ENCODE measurements at places on chromosomes 16 and 17.

DNA sequence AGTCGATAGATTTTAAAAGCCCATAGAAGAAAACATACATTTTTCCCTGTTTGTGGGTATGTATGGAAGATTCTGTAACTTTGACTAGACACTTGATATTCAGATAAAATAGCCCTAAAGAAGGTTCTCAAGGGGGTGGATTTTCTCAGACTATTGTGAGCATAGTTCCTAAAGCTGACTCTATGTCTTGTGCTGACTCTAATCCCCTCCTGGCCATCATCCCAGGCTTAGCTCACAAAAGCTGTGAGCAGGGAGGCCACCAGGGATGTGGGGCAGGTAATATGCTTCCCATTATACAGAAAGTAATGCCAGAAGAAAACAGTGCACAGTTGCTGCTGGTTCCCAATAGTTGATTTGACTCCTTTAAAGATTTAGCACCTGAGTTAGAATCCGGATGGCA, 32.0 kb downstream of the CDH13 start:
- DNase-seq, result no peak

DNA sequence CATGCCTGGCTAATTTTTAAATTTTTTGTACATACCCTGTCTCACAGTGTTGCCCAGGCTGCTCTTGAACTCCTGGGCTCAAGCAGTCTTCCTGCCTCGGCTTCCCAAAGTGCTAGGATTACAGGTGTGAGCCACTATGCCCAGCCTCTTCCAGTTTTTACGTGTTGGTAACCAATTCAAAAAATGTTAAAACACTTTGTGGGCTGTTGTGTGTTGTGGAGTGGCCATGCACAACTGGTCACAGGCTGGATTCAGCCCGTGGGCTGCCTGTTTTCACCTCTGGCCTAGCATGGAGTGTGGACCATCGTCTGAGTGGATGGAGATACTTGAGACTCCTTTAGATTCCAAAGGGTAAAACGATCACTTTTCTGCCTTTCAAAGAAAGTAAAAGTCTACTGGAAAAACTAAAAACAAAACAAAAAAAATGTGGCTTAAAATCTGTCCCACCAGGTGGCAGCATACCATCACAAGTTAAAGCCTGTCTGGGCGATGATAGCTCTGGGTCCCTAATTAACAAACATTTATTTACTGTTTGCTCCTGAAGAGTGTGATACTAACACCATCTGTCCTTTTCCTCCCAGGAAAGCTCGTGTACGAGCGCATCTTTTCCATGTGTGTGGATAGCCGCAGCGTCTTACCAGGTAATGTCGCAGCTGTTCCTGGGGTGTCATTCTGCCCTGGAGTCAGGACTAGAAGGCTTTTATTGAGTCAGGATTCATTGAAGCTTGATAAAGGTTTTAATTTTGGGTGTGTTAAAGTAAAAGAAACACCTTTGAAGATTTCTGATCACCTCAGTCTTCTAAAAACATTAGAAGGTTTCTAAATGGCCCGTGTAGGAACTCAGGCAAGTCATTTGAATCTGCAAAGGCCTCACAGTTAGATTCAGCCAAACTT, 45.8 kb downstream of the VPS35L start:
- DNase-seq, result no peak

DNA sequence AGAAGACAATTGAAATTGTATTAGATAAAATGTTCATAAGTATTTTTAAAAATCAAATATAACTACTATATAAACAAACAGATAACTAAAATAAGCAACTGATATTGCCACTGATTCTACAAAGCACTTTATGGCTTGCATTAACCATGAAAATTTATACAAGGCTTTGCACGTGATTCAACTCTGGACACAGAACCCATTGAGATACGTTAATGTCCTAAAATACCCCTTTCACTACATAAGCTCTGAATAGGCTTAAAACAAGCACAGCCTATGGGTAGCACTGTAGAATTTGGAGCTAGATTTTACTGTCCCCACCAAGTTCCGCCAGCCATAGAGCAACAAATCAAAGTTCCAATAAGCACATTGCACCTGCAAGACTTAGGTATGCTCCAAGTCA, 4.5 kb downstream of the ZNF652 start:
- no peak for DNase-seq

DNA sequence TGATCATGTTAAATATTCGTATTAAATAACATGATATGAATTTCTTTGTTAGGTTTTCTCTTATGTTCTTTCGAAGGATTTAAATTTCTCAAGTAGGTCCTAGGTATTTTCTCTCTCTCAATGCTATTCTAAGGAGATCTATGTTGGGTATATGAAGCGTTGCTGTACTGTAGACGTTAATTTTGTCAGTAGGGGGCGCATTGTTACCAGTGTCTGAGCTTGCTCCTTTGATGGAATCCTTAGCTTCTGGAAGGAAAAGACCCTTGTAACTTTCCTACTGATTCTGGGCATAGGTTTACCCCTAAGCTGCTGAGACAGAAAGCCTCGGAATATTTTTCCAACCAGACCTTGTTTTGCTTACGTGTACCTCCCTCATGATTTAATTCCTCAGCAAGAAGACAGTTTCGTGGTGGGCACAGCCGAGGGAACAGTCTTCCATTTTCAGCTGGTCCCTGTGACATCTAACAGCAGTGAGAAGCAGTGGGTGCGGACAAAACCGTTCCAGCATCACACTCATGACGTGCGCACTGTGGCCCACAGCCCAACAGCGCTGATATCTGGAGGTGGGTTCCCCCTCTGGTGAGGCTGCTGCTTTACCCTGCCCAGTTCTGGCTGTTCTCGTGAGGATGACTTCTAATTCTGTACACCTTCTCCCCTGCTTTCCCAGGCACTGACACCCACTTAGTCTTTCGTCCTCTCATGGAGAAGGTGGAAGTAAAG, 17.9 kb downstream of the UTP4 start:
- DNase-seq, result no peak

DNA sequence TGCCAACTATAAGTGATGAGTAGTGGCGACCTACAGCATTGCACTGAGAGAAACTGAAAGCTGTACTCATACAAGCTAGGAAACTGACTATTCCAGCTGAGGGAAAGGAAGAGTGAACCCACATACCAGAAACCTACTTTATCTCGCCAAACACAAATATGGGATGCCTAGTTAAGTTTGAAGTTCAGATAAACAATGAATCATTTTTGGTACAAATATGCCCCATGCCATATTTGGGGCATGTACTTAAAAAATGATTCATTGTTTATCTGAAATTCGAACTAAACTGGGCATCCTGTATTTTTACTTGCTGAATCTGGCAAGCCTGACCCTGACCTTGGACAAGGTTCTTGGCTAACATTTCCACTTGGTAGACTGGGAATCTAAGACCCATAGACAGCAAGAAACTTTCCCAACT, 527.8 kb upstream of the PSMD7 start:
- DNase-seq, result no peak

- no peak for DNase-seq
These were observed 1.8 kb downstream of the HSD17B1 start for GRCh38 chr17:42554250-42555121.

GRCh38 chr17:2302778-2303203, 794 bp downstream of the SMG6 start:
- DNase-seq, result no peak
